NCI-H524 treated with DMSO at 0.1 percent for 48 hours (cell line): ENCODE measurements at places on chromosomes 7 and 10.

DNA sequence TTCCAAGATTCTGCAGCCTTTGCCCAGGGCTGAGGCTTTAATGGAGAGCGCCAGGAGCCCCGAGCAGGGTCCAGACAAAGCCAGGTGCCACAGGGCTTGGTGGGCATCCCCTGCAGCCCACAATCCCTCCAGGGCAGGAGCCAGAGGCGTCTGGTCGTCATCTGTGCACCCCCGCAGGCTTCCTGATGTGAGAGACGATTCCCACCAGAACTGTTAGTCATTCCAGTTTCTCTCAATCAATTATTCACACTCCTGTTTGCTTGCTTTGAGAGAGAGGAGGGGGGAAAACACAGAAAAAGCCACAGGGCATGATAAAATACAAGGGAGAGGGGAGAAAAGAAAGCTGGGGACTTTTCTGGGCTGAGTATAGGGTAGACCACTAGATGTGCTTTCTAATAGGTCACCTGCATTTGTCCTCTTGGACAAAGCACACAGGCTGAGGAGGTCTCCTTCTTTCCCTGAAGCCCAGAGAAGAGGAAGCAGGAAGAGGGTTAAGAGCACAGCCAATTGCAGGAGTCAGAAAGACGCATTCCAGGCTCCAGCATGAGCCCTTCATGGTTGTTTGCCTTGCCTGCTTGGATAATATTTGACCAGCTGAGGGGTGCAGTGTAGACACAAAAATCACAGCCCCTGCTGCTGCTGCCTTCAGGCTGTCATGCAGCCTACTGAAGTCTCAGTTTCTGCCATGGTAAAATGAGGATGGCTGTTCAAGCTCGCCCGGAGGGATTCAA lies 194.4 kb downstream of the PLXNA4 start:
- no peak for DNase-seq

- no peak for DNase-seq
Measured at GRCh38 chr7:80656029-80656428, 17.6 kb downstream of the CD36 start.

DNA sequence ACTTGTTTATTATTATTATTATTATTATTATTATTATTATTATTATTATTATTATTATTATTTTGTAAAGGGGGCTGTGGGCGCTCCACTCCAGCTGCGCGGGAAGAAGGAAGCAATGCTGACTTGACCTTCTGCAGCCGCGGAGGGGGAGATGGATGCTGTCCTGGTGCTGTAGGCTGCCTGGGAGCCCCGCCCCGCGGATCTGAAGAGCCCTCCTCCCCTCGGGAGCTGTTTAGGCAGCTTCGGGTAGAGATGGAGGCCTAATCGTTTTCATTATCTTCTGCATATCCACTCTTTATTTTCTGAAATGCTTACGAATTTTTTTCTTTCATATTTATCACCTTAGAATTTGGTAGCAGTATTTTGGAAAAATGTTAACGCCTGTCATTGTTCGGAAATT lies 101.2 kb upstream of the KLF6 start:
- no peak for DNase-seq

DNA sequence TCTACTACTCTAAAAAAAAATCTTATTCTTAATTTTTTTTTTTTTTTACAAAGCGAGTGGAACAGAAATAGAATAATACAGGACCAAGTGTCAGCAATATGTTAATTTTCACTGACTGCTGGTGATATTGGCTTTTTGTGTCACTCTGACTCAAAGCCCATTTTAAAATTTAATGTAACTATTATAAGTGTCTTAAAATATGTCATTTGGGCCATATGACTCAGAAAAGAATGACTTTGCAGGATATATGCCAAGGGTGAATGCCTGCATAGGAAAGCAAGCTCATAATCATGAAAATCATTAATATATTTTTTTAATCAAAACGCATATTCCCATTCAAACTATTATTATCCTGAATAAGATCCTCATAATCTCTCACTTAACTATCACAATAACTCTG lies 149.2 kb downstream of the GNAT3 start:
- DNase-seq: no peak

- DNase-seq: no peak
Measured at GRCh38 chr7:44472843-44473242, 17.6 kb downstream of the NUDCD3 start.

DNA sequence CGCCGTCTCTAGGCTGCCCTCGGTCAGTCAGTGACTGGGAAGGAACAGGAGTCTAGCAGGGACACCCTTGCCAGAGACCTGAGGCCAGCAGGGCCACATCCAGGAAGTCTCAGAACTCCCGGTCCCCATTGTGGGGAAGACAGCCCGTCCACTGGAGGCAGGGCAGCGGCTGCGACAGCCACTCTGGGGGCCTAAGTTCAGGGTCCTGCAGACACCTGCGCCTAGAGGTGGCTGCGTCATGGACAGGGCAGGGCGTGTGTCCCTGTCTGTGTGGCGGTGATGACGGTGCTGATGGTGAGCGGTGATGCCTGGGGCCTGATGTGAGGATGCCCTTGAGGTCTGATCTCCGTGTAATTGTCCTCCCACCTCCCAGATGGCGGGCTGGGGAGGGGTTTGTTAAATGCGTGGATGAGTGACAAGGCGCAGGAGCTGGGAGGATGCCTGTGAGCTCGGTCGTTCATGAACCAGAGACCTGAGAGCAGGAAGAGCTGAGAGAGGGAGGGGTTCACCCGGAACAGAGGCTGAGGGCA lies 537.9 kb upstream of the FOXK1 start:
- no peak for DNase-seq

DNA sequence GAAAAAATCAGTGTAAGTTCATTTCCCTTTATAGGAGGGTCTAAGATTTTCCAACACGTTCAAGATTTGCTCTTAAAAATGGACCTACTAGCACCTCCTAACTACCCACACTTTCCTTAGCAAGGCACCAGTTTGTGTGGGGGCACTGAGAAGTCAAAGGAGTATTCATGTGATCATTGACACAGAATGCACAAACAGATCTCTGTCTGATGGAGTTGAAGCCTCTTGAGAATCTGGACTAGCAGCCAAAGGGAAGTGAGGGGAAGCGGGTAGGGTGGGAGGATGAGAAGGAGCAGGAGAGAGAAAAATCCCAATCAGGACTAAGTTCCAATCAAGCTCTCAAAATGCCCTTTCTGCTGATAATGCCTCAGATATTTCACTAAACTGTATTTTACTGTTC lies 4.1 kb downstream of the MMS19 start:
- no peak for DNase-seq

- DNase-seq: peak; percentile 95
Measured at GRCh38 chr7:125492521-125492920, 562.9 kb upstream of the POT1 start.

DNA sequence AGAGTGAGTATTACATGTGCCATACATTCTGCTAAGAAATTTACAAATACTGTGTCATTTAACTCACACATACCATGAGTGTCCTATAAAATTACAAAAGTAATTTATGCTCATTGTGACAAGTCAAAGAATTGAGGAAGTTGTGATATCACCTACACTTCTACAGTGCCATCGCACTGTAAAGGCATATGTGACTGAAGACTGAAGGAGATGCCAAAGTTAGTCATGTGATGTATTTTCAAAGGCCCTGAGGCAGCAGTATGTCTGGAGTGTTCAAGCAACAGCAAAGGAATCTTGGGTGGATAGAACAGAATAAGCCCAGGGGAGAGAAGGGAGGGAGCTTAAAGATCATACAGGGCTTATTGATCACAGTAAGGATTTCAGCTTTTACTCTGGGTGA lies 176.8 kb downstream of the WNT2 start:
- no peak for DNase-seq

DNA sequence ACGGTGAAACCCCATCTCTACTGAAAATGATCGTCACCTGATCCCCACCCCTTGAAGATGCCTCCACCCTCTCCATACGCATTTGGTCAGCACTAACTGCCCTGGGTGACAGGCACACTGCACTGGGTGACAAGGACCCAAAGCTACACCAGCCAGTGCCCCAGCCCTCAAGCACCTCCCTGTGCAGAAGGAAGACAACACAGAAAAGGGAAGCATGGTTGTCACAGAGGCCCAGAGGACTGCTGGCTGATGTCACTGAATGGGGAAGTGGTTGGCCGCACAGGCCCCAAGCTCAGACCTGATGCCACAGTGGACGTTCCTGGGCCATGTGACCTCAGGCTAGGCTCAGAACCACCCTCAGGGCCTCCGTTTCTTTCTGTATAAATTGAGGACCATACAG lies 4.2 kb upstream of the PILRA start:
- DNase-seq: no peak

DNA sequence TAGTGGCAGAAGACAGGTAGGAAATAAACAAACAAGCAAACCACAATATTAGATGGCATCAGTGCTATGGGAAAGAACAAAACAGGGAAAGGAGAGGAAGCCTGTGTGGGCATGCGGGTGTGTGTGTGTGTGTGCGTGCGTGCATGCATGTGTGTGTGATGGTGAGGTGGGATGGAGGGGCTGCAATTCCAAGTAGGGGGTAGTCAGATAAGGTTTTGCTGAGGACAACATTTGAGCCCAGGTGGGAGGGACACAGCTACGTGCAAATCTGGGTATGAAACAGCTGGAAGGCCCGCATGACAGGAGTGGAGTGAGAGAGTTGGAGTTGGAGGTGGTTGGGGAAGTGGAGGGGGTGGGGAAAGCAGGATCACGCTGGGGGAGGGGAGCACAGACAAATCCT lies 121.0 kb upstream of the PARD3 start:
- DNase-seq: no peak

- peak; percentile 50 for DNase-seq
Measured at GRCh38 chr10:70584909-70585544, 17.5 kb downstream of the PRF1 start.

- no peak for DNase-seq
Measured at GRCh38 chr7:2996141-2996540, 47.5 kb downstream of the CARD11 start.

- no peak for DNase-seq
Measured at GRCh38 chr7:127582361-127582760, 3.0 kb downstream of the GCC1 start.

GRCh38 chr10:54985732-54986131 lies 184.7 kb upstream of the PCDH15 start:
- no peak for DNase-seq

GRCh38 chr10:55369670-55370420 lies 568.8 kb upstream of the PCDH15 start:
- no peak for DNase-seq

GRCh38 chr7:35691827-35692307 lies 3.1 kb downstream of the HERPUD2 start:
- no peak for DNase-seq

DNA sequence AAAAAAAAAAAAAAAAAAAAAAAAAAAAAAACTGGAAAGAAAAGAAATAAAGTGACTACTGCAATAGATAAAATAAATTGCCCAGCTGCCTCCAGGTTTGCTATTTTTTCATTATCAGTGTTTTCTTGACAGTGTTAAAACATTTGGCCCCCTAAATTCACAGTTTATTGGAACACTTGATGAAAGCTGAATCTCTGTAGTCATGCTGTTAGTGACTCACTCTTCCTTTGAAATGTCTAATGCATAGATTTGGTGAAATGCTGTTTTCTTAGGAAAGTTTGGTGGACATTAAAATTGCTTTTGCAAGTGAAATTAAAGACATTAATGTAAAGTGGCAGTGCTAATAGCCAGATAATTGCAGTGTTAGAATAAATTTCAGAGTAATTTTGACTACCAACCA lies 785.2 kb downstream of the NRG3 start:
- DNase-seq: no peak

DNA sequence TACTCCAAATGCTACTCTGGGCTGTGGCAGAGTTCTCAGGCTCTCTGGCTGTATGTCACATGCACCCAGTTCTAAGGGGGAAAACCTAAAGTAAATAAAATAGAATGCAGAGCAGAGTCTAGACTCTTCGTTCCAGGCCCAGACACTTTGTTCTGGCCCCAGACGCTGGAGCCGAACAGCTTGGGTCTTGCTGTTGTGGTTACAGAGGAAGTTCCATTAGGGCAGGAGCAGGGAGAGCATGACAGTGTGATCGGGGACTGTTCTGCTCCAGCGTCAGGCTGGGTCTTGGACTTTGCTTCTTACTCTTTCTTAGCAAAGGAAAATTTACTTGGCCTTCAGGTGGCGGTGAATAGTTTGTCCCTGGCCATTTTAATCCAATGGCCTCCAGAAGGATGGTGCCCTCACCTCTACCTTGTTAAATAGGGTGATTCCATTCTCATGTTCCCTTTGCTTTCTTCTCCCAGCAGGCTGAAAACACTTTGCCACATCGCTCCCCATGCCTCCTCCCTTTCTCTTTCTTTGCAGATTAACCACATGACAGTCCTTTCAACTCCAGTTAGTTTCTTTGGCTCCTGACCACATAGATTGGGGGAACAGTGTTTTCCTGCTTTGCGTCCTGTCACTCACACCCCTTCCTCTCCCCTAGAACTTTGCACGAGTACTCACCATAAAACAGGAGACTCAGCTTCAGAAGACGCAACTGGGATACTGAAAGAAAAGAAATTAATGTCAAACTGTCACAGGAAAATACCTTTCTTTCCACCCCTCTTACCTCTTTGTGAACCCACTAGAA lies 730.8 kb downstream of the SUGCT start:
- no peak for DNase-seq

DNA sequence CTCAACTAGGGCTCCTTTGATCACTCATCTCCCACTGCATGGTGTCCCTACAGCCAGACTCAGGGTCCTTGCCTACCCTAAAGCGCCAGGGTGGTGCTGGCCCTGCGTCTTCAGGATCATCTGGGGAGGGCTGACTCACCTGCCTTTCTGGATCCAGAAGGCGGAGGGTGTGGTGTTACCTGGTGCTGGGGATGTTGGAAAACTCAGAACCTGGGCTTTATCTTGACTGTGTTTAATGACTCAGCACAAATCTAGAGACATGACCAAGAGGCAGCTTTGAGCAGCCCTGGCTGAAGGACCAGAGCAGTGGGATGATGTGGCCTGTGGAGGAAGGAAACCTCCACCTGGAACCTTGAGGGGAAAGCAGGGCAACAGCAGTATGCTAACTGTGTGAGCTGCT lies 96.5 kb downstream of the GRK5 start:
- no peak for DNase-seq

GRCh38 chr7:39153647-39154046 lies 175.9 kb downstream of the POU6F2 start:
- no peak for DNase-seq

DNA sequence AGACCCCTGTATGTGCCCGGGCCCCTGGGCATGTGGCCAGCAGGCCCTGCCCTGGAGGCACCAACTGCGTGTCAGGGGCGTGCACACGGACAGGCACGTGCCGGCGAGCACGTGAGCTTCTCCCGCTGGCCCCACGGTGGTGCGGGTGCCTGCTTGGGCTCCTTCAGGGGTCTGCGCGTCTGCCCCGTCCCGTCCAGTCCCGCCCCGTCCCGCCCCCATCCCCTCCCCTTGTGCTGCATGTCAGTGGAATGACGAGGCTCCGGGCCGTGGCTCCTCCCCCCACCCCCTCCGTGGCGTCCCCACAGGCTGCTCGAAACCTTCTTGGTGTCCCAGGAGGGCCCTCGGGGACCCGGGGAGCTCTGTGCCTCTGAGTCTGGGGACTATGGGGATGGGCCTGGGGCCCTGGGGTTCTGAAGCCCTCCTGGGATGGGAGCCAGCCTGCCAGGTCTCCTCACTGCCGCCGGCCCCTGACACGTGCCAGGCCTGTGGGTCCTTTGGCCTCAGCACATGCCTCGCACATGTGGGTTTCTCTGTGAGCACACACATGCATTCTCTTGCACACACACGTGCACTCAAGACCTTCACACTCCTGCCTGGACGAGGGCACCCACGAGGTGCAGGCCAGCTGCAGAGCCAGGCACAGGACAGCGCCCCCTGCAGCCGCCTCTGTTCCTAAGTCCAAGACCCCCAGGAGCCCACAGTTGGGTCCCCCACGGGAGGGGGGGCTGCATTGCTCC lies 27.5 kb upstream of the AMZ1 start:
- DNase-seq: no peak

GRCh38 chr7:26653430-26654399 lies 210.7 kb downstream of the SKAP2 start:
- no peak for DNase-seq
